ENCODE measurements at places on chromosomes 12 and 14. TPM values are rescaled to one million over a fixed set of nuclear protein-coding genes. Genes with fewer than 3 reads are reported as not detected.

DNA sequence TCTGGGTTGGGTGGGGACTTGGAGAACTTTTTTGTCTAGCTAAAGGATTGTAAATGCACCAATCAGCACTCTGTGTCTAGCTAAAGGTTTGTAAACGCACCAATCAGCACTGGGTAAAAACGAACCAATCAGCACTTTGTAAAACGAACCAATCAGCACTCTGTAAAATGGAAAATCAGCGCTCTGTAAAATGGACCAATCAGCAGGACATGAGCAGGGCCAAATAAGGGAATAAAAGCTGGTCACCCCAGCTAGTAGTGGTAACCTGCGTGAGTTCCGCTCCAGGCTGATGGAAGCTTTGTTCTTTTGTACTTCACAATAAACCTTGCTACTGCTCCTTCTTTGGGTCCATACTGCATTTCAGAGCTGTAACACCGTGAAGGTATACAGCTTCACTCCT lies 1.7 kb upstream of the ACOT2 start:
- no peak for DNase-seq

The SERPINA10 gene
- total RNA-seq = not detected

- no peak for DNase-seq
These were observed 7.3 kb downstream of the VSX2 start for GRCh38 chr14:74246542-74246941.

DNA sequence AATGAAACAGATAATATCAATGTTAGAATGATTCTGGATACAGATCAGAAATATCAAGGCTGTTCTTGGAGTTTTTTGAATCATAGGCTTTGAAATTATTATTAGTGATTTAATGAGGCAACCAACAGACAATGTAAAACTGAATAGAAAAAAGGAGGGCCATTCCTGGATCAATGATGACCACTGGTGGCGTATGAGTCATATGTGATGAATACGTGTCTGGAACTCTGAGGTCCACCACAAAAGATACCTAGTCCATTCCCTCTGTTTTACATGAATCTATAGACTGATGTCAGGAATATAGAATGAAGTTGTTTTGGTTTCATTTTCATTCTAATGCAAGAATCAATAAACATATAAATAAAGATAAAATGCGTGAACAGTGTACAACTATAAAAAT lies 78.3 kb upstream of the RTL1 start:
- peak; percentile 57 for DNase-seq

Measured in Daoy (cell line).